ENCODE measurements at places on chromosomes 11 and 22.

DNA sequence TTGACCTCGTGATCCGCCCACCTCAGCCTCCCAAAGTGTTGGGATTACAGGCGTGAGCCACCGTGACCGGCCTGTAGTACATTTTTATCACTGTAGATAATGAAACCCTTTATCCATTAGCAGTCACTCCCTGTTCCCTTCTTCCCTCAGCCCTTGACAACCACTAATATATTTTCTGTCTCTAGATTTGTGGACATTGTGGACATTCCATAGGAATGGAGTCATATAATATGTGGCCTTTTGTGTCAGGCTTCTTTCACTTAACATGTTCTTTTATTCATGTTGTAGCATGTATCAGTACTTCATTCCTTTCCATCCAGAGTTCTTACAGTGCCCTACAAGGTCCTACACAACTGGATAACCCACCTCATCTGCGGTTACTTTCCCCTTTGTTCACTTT is 30.5 kb downstream of the RRM1 start:
- no peak for DNase-seq

DNA sequence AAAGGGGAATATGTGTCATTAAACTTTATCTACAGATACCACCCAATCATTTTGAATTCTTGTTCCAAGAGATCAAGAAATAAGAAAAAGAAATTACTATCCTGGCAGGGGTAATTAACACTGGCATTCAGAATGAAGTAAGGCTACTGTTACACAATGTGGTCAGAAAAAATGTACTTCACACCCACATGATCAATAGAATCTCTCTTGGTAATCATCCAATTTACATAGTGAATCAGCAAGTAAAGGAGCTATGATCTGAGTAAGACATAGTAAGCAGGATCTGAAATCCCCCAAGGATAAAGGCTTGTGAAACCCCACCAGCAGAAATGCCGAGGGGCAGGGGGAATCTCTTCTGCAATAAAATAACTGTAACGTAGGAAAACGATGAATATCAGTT is 466.5 kb downstream of the FAM181B start:
- DNase-seq, result no peak

GRCh38 chr11:109584001-109584972 is 162.3 kb downstream of the C11orf87 start:
- no peak for DNase-seq

- DNase-seq, result no peak
Observed at GRCh38 chr22:42326801-42327200, 56.3 kb upstream of the TCF20 start.

DNA sequence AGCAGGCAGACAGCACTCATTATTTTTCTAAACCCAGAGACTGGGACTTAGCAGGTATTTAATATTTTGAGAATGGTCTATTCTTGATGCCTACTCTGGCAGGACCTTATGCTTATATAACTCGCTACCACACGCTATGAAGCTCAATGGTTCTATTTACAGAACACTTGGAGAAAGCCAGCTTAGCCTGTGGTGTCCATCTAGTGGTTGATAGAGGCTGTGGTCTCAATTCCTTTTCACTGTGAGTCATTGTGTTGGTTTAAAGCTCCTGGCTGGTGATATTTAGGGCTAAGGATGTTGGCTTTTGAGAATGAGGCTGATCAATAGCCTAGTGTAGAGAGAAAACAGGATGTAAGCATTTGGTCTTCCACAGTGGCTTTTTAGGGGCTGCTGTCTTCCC is 206.4 kb downstream of the DBX1 start:
- no peak for DNase-seq

DNA sequence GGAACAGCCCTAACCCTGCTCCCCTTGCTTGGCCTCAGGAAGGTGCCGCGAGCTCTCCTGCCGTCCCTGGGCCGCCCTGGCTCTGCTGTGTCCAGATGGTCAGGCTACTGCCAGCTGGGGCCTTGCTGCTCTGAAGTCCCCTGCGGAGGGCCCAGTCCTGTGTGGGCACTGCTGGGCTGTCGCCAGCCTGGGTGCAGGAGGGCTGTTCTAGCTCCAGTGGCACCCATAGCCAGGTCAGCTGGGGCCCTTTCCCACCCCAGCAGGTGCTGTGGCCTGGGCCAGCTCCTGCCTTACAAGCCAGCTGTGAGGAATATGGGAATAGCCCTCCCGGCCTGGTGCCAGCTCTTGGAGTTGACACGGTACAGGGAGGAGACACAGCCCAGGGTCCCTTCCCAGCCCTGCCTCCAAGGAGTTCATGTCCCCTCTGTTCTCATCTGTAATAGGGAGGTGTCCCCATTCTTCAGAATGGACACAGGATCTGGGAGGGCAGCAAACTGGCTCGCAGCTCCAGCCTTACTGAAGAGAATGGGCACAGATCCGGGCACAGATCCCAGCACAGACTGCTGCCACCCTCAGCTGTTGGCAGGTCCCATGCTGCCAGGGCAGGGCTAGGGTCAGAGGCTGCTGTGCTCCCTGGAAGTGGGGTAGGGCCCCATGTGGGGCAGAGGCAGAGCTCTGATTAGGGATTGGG is 3.9 kb downstream of the DERL3 start:
- peak; percentile 65 for DNase-seq

GRCh38 chr11:124122123-124122522 is 6.9 kb downstream of the VWA5A start:
- DNase-seq, result no peak

GRCh38 chr11:75315439-75315805 is 36.0 kb downstream of the ARRB1 start:
- DNase-seq, result no peak

DNA sequence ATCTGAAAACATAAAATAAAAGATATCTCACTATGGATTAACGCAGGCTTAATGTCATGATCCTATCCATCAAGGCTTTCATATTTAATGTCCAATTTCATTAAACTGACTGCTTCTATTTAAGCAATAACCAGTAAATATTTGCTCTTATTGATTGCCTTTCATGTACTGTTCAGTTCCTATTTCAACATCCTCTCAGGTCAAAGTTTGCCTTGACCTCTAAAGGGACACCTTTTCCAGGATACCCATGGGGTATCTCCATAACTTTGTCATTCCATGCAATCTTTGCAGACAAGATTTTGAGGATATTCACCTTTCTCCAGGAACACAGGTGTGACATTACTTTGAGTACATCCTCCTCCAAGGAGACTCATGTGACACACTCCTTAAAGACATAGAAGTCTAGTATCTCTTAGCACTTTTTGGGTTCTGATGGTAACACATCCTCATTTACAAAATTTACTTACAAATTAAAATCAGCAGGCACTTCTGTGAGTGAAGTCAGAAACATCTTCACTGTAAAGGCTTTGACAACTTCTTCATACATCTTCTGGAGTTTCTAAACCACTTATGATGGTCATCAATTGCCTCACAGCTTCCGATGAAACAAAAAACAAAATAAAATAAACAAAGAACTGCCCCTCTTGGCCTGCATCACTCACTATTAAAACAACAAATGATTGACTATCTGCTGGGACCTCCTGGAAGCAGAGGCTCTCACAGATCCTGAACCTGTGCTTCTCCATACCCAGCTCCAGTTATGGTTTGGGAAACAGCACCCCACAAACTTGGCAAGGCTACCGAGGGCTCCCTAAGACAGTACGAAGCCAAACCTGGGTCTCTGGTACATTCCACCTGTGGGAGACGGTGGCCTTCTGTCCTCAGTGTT is 7.0 kb upstream of the SLC22A25 start:
- DNase-seq, result no peak

GRCh38 chr22:39745789-39746188 is 147.8 kb downstream of the ENTHD1 start:
- DNase-seq, result no peak

GRCh38 chr22:48581796-48582469 is 1245.7 kb downstream of the BRD1 start:
- DNase-seq, result no peak

GRCh38 chr11:115222218-115222862 is 281.9 kb downstream of the CADM1 start:
- DNase-seq, result no peak
